Fibroblast of skin of right quadriceps (primary cell): ENCODE measurements at places on chromosomes 12 and 14.
A peak's percentile ranks its signal among the peaks of the same experiment; 100 is the strongest.

GRCh38 chr12:69007855-69008351 is 74.9 kb upstream of the CPM start:
- peak; percentile 10 for DNase-seq

GRCh38 chr14:28742171-28742846 is 24.3 kb upstream of the FOXG1 start:
- DNase-seq = peak; percentile 7

GRCh38 chr12:76936275-76937193 is 57.7 kb upstream of the CSRP2 start:
- DNase-seq = no peak

GRCh38 chr14:35504260-35504659 is 29.7 kb upstream of the INSM2 start:
- no peak for DNase-seq

- DNase-seq = no peak
Observed at GRCh38 chr12:87814625-87815024, 214.6 kb downstream of the C12orf50 start.

DNA sequence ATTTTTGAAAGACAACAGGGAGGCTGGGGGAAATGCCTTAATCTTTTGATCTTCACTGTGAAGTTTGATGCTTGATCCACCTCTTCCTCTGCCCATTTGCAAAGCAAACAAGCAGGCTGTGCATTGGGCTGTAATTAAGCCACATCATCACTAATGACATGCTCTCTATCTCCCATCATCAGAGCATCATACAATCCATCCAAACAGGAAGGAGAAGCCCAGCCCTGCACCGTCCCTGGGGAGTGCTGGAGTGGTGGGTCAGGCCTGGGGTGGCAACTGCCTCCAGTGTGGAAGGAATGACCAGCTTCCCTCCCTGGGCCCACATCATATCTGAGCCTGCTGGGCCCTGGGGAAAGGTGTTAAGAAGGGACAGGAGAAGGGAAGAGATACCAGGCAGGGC is 6.9 kb upstream of the KRT74 start:
- DNase-seq = no peak
